GM12878 (cell line): ENCODE measurements at places on chromosomes 4 and X.

- no peak for DNase-seq
Observed at GRCh38 chr4:150694438-150694837, 112.5 kb downstream of the MAB21L2 start.

DNA sequence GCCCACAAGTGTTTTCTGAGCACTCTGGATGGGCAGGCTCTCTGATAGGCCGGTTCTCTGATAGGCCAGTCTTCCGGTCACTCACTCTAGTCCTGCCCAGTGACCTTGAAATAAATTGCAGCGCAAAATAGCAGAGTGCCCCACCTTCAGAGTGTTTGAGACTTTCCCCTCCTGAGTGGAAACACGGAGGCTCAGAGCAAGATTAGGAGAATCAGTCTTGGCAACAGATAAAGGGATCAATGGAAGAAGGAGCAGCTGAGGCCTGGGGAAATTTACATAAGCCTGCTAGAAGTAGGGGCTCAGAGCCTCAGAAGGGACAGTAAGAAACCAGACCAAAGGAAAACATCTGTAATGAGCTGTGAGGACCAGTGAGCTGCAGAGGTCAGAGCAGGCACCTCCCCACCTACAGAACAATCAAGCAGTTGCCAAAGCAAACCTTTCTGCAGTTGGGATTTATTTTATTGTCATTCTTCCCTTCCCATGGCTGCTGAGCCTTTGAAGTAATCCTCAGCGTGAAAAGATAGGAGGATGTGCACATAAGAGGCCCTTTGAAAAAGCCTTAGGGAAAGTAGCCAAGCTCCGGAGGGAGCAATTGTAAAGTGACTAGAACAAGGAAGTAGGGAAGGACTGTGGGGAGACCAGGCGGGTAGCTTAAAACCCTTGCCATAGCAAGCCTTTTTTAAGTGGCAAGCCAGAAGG lies 89.1 kb upstream of the TSPAN5 start:
- no peak for DNase-seq

DNA sequence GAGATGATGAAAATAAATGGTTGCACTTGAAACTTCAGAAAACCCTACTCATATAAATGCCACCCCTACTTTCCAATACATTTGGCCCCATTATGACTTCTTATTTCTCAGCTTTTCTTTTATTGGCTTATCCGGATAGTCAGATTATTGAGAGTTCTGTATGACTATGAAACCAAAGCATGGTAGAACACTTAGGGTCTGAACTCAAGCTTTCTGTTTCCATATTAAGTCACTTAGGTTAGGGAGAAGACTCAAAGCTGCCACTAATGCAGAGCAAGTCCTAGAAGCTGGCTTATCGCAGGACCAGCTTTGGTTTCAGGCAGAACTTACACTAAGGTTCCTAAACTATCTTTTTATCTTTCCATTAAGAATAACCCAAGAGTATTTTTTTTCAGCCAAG lies 229.9 kb upstream of the CPEB2 start:
- DNase-seq, result no peak

DNA sequence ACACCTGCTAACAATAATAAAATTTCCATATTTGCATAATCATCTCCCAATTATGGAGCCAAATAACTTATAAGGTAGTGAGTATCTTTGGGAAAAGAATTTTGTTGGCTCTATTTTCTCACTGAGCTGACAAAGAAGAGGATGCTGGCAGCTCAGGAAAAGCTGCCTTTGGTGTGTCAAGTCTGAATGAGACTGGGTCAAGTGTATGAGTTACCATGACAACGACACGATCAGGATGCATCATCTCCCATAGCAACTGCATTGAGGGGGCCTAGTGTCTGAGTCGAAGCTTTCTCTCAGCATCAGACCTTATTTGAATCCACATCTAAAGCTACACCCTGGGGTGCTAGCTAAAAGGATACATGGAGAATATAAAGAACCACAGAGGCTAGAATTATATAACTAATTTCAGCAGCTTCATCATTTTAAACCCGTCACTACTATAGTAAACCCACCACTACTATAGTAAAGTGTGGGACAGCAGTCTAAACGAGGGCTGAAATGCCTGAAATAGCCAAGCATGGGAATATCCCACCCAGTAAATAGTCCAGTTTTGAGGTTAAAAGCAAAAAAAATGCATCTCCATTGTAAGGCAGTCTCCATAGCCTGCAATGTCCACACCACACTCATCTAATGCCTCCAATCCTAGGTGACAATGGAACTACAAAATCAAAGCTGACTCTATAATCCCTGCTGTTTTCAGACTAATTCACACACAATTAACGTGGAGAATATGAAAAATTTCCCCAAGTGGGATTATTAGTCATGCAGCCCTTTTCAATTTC lies 16.0 kb downstream of the GSPT2 start:
- no peak for DNase-seq

GRCh38 chrX:83934220-83934619 lies 73.3 kb downstream of the CYLC1 start:
- no peak for DNase-seq

DNA sequence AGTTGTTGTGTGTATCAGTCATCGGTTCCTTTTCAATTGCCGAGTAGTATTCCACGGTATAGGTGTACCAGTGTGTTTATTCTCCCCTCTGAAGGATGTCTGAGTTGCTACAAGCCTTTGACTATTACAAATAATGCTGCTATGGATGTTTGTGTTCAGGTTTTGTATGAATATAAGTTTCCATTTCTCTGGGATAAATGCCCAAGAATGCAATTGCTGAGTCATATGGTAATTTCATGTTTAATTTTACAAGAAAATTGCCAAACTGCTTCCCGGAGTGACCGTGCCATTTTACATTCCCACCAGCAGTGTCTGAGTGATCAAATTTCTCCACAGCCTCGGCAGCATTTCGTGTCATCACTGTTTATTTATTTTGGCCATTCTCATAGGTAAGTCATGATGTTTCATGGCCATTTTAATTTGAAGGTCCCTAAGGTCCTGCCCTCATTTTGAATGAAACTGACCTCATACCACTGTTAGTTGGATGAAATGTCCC lies 73.9 kb downstream of the IRF2 start:
- DNase-seq, result no peak

DNA sequence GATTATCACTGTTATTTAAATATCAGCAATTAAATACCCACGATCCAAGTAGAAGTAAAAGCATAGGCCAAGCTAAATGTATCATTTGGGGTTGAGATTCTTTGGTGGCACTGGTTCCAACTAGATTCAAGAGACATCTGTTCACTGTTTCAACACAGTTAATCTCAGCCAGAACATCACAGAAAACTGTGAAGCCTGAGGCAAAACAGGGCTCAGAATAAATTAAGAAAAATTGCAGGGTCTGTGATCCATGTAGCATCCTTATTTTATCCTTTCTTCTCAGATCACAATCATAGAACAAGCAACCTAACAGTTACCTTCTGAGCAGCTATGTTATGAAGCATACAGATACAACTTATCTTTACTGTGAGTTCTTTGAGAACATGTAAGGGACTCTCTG lies 23.7 kb downstream of the YTHDC1 start:
- no peak for DNase-seq

GRCh38 chrX:103734125-103734760 lies 23.5 kb downstream of the TMEM31 start:
- DNase-seq, result no peak

DNA sequence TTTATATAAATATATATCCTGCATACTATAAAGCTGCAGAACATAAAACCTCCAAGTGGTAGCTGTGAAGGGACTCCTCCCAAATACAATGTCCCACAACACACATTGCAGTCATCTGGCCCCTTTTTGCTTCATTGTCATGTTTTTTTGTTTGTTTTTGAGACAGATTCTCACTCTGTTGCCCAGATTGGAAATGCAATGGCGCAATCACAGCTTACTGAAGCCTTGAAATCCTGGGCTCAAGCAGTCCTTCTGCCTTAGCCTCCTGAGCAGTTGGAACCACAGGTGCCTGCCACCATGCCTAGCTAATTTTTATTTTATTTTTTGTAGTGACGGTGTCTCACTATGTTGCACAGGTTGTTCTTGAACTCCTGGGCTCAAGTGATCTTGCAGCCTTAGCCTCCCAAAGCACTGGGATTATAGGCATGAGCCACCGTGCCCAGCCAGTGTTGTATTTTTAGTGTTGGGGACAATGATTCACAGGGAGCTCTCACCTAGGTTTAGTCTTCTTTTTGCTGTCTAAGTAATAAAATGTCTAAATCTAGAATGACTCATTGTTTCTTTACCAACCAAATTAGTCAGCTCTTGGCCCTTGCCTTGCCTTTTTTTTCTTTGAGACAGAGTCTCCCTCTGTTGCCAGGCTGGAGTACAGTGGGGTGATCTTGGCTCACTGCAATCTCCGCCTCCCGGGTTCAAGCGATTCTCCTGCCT lies 24.0 kb upstream of the XIAP start:
- no peak for DNase-seq

DNA sequence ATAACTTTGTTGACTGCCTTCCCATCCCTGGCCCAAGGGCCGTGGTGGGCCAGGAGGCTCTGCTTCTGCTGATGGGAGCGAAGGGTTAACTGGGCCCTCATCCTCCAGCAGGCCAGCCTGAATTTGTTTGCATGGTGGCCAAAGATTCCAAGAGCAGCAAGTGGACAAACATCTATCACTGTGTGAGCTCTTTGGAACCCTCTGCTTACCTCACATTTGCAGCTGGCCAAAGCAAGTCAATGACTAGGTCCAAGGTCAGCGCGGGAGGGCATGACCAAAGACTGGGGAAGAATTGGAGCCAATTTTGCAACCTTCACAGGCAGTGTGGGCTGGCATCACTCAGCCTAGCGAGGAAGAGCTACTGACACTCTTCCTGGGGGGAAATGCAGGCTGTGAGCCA lies 67.8 kb upstream of the ATP6AP2 start:
- no peak for DNase-seq

DNA sequence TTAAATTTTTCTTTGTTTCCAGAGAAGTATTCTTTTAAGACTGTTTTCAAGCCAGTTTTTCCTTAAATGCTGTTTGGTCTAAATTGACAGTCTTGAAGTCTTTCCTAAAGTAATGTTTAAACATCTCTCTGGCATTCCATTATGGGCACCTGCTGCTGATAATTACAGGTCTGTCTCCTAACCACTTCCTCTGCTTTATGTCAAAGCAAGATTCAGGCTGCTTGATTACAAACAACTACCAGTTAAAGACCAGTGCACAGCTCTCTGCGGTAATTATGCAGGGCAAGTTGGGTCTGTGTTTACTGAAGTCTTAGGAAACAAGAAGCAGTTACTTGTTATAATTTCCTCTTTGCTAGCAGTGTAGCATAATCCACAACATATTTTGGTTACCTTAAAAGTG lies 17.6 kb downstream of the UNC5C start:
- no peak for DNase-seq

DNA sequence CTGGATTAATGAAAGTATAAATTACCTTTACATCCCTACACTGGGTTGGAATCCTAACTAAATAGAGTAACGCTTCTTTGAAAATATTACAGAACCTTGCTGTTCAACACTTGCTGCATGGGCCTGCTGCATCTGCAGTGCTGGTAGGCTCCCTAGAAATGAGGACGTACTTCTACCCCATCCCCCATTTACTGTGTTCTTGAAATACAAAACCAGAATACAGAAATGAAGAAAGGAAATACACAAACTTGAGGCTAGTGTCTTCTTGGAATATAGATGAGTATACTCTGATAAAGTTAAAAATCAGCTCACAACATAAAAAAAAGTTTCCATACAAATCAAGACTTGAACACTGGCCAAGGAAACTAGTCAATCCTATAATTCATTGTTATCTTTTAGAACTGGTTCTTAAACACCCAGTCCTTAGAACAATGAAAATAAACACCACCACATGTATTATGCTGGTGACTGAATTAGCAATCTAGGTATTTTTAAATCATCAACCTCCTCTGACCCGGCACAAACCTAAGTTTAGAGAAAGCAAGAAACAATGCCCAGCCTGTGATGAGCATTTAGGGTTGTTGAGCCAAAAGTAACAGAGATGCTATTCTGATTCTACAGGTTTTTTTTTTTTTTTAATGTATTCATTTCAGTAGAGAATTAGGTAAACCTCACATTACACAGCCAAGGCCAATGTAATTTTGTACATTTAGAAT lies 49.7 kb downstream of the ATP8A1 start:
- no peak for DNase-seq

GRCh38 chrX:136047016-136047642 lies 61.9 kb downstream of the SLC9A6 start:
- DNase-seq, result no peak

DNA sequence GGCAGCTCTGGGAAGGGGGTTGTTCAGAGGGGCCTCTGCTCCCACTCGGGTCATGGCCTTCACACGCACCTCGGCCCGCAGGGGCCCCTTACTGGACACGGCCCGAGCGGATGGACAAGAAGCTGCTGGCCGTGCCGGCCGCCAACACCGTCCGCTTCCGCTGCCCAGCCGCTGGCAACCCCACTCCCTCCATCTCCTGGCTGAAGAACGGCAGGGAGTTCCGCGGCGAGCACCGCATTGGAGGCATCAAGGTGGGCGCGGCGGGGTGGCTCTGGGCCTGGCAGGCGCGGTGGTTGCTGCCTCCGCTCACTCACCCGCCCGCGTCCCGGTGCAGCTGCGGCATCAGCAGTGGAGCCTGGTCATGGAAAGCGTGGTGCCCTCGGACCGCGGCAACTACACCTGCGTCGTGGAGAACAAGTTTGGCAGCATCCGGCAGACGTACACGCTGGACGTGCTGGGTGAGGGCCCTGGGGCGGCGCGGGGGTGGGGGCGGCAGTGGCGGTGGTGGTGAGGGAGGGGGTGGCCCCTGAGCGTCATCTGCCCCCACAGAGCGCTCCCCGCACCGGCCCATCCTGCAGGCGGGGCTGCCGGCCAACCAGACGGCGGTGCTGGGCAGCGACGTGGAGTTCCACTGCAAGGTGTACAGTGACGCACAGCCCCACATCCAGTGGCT lies 8.3 kb downstream of the FGFR3 start:
- no peak for DNase-seq

GRCh38 chr4:126591583-126591982 lies 1041.2 kb upstream of the INTU start:
- no peak for DNase-seq

- no peak for DNase-seq
Observed at GRCh38 chr4:111842336-111842735, 302.9 kb upstream of the FAM241A start.

GRCh38 chrX:109270580-109271484 lies 211.1 kb downstream of the GUCY2F start:
- DNase-seq, result peak; percentile 97

- no peak for DNase-seq
Observed at GRCh38 chr4:107008115-107008514, 28.0 kb downstream of the DKK2 start.

- no peak for DNase-seq
Observed at GRCh38 chrX:154695911-154696675, 42.7 kb upstream of the CTAG2 start.

DNA sequence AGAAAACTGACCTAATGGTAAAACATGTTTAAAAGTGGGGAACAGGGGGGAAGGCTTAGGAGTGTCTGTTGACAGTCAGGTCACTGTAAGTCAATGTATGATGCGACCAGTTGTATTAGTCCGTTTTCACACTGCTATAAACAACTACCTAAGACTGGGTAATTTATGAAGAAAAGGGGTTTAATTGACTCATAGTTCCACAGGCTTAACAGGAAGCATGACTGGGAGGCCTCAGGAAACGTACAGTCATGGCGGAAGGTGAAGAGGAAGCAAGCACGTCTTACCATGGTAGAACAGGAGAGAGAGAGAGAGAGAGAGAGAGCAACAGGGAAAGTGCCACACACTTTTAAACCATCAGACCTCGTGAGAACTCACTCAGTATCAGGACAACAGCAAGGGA lies 13.0 kb upstream of the PLAC1 start:
- DNase-seq, result no peak
